Inflammatory macrophage (primary cell): ENCODE measurements at places on chromosomes 6 and 20.
A peak's percentile ranks its signal among the peaks of the same experiment; 100 is the strongest.

DNA sequence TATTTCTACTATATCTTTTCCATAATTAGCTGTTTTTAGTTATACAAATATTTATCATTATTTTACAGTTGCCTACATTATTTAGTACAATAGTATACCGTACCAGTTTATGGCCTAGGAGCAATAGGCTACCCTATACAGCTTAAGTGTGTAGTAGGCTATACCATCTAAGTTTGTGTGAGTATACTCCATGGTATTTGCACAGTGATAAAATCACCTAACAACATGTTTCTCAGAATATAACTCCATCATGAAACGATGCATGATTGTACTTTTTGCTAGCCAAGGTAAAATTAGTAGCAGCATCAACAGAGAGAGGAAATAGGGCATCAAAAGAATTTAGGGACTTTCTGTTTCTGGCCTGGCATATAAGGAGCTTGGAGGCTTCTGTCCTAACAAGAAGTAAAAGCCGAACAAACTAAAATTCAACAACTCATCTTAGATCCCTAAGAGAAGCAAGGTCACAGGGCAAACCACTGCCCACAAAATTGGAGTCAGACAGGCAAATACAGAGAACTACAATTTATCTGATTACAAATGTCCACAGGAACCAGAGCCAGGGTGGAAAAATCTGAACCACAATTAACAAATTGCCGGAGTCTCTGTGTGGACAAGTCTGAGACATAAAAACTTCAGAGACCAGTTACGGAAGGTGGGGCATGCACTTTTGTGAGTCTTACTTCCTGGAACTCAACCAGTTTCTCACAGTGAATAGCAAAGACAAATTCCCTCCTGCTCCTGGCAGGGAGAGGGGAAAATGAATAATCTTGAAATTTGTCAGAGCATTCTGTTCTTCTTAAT is 671.4 kb downstream of the RFPL4B start:
- DNase-seq = no peak

DNA sequence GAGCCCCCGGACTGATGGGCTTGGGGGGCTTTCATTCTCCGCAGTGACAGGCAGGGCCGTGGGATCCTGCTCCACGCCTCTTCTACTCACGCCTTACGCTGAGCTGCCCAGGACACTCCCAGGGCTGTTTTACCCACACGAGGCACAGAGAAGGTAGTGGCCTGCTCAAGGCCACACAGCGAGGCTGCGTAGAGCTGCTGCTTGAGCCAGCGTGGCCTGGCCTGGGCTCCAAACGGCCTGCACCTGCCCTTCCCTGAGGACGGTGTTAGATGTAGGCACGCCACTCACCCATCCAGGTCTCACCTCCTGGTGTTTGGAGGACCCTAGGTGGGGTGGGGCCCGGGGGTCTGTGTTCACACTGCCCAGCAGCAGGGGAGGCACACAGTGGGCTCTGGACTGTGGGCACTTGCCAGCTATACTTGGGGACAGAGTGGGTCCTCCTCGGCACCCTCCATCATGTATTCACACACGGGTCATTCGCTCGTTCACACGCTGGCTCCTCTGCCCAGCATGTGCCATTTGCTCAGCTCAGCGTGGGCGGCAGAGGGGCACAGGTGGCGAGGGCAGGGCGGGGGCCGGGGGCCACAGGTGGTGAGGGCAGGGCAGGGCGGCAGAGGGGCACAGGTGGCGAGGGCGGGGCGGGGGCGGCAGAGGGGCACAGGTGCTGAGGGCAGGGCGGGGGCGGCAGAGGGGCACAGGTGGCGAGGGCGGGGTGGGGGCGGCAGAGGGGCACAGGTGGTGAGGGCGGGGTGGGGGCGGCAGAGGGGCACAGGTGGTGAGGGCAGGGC is 18.4 kb upstream of the RBBP8NL start:
- DNase-seq = no peak

DNA sequence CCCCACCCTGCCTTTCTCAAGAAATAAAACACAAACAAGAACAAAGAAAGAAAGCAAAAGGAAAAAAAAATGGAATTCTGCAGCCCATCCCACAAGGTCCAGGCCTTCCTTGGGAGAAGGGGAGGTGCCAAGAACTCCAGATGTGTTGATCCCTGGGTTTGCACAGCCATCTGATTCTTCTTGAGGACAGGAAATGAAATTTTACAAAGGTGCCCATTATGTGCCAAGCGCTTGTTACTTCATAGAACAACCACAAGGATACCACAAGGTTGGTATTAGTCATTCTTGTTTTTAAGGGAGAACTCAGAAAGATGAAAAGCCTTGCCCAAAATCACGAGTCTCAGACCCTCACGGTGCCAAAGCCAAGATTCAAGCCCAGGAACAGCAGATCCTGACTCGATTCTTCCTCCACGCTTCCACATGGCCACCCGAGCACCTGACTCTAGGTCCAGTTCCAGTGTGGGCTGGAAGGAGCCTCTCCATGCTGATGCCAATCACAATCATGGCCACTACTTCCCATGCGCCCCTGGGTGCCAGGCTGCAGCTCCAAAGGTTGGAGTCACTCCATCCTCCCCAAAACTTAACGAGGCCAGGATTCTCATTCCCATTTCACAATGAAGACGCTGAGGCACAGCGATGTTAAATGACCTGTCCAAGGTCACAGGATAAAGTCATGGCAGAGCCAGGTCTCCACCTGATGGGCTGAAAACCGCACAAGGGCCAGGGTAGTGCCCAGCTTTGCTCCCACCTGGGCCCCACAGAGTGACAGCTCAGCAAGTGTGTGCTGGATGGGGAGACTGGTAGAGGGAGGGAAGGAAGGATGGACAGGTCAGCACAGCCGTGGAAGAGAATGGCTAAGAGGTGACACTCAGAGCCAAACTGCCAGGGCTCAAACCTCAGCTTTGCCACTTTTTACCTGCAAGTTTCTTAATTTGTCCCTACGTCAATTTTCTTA is 66.7 kb upstream of the TOP1 start:
- DNase-seq = peak; percentile 45

DNA sequence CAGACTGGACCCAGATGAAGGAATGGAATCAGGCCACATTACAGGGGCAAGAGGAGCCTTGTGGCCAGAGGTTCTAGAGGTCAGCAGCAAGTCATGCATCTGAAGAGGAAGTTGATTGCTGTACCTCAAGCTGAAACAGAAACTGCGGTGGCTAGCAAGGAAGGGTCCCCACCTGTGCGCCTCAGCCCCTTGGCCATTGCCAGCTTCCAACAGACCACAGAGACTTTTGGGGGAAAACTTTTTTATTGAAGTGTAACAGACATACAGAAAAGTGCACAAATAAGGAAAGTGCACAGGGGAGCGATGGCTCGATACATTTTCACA is 26.8 kb upstream of the SLC9A8 start:
- peak; percentile 36 for DNase-seq

DNA sequence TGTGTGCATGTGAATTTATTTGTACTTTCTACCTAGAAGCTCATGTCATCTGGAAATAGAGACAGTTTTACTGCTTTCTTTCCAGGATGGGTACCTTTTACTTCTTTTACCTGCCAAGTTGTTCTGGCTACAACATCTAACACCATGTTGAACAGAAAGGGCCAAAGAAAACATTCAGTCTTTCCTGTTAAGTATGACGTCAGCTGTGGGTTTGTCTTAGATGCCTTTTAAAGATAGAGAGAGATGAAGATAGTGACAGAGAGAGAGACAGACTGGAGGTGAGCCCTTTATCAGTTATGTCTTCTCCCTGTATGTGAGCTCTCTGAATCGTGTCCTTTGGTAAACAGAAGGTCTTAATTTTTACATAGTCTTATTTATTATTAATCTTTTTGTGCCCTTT is 3.4 kb upstream of the DACT2 start:
- DNase-seq = no peak
